ENCODE measurements at places on chromosomes 3 and 15.
A peak's percentile ranks its signal among the peaks of the same experiment; 100 is the strongest.

- no peak overlapping the region for H3K27ac ChIP-seq
- H3K27me3 ChIP-seq, result no peaks in the 10 kb centered on the region
- no peaks in the 10 kb centered on the region for H3K4me1 ChIP-seq
- H3K36me3 ChIP-seq, result no peaks in the 10 kb centered on the region
- no peak overlapping the region for H3K4me3 ChIP-seq
Observed at GRCh38 chr3:161156936-161157335, 51.8 kb upstream of the B3GALNT1 start.

DNA sequence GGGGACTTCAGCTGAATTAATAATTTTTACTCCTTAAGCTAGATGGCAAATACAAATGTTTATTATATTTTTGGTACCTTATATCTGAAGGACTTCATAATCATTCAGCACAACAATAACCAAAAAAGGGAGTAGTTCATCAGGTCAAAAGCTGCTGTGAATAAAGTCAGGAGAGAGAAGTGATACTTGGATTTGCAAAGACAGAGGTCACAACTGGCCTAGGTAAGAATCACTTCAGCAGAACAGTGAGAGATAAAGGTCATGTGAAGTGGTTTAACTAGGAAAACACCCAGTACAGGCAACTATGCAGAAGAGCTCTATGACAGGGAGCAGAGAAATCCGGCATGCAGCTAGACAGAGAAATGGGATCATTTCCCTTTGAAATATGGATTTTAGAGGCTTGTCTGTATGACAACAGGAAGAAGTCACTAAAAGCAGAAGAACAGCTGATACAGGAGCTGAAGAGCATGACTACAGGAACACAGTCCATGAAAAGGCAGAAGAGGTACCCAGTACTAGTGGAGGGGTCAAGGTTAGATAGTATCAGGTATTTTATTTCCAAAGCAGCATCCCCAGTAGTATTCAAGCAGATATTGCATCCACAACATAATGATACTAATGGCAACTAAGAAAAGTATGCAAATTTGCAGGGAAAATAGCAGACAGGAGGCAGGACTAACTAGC is 25.7 kb downstream of the ZMAT3 start:
- no peaks in the 10 kb centered on the region for H3K36me3 ChIP-seq
- no peaks in the 10 kb centered on the region for H3K4me1 ChIP-seq
- H3K27ac ChIP-seq, result no peak overlapping the region
- no peak for DNase-seq
- no peak overlapping the region for H3K4me3 ChIP-seq

DNA sequence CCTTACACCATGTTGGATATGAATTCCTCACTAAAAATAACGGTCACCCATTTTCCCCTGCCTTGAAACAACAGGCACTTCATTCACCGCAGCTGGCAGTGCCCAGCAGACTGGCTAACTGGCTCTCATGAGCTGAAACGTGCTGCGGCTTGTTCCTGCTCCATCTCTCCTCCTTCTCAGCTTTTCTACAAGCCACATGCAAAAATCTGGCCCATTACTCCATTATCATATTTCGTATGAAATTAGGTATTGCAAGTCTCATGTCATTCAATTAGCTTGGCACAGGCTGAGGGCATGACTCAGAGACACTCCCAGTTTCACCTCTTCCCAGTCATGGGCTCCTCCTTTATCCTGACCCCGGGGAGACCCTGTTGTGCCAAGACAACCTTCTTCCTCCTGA is 60.0 kb downstream of the MAGEF1 start:
- no peak overlapping the region for H3K27ac ChIP-seq
- no peak overlapping the region for H3K4me3 ChIP-seq
- H3K27me3 ChIP-seq, result no peaks in the 10 kb centered on the region
- DNase-seq, result no peak
- no peaks in the 10 kb centered on the region for H3K4me1 ChIP-seq

DNA sequence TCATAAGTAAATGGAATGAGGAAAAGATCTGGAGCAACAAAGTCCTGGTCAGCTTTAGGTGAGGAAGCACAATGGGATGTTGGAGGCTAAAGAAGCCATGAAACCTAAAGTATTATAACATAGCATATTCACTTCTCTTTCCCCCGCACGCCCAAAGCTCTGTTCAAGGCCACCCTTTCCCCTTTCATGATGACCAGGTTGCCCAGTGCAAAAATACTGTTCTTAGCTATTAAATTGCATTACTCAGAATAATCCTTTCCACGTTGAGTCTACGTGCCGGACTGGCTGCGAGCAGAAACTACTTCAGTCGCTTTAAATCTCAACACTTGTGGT is 589 bp upstream of the MAPKBP1 start:
- H3K4me3 ChIP-seq, result peak overlapping the region; percentile 93
- H3K4me1 ChIP-seq, result peaks cover 36% of the 10 kb centered on the region
- no peak for DNase-seq
- H3K27ac ChIP-seq, result peak overlapping the region; percentile 73

DNA sequence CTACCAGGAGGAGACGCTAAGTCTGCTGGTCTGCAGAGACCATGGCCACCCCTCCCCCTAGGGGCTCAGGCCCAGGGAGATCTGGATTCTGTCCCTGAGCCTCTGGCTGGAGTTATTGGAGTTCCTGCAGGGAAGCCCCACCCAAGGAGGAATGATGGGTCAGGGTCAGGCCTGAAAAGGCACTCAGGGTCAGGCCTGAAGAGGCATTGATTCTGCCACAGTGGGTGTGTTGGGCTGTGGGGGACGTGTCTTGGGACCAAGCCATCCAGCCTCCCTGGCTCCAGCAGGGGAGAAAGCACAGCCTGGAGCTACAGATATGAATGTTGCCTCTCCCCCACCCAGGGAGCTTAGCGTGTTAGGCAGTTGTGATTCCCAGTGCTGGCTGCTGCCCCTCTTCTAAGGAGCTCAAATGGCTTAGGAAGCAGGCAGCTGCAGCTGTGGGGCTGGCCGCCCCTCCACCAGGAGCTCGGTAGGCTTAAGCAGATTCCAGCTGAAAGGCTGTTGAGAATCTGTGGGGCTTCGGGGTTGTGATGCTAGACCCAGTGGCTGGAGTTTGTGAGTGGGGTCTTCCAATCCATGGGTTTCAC is 176.7 kb downstream of the CHL1 start:
- no peaks in the 10 kb centered on the region for H3K4me1 ChIP-seq
- H3K27ac ChIP-seq, result no peak overlapping the region
- H3K27me3 ChIP-seq, result no peaks in the 10 kb centered on the region
- no peak overlapping the region for H3K4me3 ChIP-seq
- H3K36me3 ChIP-seq, result no peaks in the 10 kb centered on the region
- DNase-seq, result no peak

GRCh38 chr3:70849911-70850699 is 537.7 kb upstream of the MDFIC2 start:
- no peaks in the 10 kb centered on the region for H3K36me3 ChIP-seq
- no peak for DNase-seq
- no peaks in the 10 kb centered on the region for H3K4me1 ChIP-seq
- no peak overlapping the region for H3K4me3 ChIP-seq
- H3K27me3 ChIP-seq, result no peaks in the 10 kb centered on the region

GRCh38 chr15:40358471-40359353 is 693 bp downstream of the DISP2 start:
- H3K36me3 ChIP-seq, result no peaks in the 10 kb centered on the region
- no peaks in the 10 kb centered on the region for H3K27me3 ChIP-seq
- peak overlapping the region; percentile 46 for H3K4me3 ChIP-seq
- H3K4me1 ChIP-seq, result no peaks in the 10 kb centered on the region
- H3K27ac ChIP-seq, result no peak overlapping the region
